ENCODE measurements at places on chromosomes 7 and 10.

DNA sequence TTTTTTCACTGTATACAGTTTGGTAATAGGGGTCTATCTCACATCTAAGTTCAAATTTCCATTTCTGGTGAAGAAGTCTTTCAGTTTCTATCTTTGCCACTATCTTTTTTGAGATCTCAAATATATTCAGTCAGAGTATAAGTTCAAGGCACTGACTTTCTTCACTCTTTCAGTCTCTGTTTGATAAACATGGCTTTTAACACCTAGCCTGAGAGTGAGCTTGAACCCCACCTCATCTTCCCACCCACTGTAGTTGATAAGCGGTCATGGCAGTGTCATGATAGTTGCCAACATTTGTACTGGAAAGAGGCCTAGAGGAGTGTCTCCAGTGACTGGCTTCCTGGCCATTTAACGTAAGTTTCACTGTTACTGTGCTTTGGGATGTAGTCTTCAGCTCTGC lies 41.2 kb upstream of the AGR3 start:
- DNase-seq = no peak

- no peak for DNase-seq
These were observed 105.3 kb downstream of the BMS1 start for GRCh38 chr10:42887734-42888503.

- DNase-seq = no peak
These were observed 110.7 kb downstream of the SEMA3A start for GRCh38 chr7:84083846-84084245.

- peak; percentile 86 for DNase-seq
These were observed 128.6 kb downstream of the OAT start for GRCh38 chr10:124289851-124290795.

DNA sequence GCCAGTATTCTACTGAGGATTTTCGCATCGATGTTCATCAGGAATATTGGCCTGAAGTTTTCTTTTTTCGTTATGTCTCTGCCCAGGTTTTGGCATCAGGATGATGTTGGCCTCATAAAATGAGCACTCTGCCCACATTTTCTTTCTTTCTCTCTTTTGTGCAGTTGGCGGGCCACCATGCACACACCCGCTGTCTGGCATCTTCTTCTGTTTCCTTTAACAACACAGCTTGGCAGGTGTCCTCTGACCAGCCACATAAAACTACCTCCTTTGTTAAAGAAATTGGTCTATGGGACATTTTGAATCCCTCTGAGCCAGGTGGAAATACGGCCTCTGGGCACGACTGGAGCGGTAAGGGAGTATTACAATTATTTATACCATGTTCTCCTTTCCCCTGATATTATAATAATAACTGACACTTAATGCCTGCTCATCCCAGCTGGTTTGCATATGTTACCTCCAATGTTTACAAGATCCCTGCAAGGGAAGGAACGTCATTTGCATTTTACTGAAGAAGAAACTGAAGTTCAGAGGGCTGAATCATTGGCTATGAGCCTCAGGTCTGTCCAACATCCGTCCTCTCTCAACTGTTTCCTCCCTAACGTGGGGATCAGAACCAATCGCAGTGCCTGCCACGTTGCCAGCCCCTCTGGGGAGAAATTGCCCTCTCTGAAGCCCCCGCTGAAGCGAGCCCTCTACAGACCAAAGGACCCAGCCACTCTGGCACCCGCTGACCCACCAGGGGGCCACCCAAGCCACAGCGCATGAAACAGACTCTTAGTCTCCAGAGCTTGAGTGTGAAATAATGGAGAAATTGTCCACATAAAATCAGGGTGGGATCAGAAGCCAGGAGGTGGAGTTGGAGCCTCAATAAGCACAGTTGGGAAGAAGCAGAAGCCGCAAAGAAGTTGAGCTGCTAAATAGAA lies 125.0 kb upstream of the FOXK1 start:
- no peak for DNase-seq

DNA sequence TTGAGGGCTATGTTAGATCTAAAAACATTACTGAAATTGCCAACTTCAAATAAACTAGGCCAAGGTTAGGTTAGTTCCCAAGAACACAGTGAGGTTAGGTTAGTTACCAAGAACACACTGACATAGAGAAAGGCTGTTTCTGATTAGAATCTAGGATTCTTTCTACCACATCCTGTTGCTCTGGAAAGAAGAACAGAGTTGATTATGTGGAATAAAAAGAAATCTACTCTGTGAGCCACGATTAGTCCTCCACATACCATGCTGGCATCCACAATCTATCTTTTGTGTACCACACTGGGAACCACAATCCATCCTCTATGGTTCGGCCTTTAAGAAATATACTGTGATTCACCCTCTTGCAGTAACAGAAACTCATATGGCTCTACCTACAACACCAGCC lies 91.4 kb downstream of the LRRTM3 start:
- no peak for DNase-seq

DNA sequence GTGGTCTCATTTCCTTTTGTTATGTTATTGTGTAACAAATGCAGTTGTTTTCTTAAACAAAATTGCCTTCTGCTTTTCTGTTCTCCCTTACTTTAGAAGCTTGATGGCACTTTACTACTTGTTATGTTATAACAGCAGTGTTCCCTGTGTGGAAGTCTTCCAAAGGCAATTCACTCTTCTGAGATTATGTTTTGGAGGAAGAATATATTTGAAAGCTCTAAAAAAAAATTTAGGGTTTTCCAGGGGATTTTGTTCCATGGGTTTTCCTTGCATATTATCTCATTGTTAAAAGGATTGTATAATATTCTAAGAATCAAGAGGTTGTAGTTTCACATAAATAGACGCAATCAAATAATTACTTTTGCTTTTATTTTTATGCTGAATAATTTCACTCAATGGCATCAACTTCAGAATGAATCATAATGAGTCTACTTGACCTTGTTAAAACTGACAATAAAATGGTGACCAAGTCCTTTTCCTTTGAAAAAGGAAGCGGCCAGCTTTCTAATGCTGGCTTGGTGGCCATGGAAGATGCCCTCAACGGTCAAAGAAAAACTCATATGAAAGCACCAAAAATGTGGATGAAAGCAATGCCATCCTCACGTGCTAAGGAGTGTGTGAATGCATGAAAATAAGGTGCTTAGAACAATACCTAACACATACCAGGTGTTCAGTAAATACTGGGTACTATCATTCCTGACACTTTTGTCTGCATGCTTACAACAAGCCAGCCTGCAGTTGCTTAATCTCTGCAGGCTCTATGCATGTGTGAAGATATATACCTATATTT lies 92.4 kb upstream of the KLF6 start:
- peak; percentile 96 for DNase-seq

DNA sequence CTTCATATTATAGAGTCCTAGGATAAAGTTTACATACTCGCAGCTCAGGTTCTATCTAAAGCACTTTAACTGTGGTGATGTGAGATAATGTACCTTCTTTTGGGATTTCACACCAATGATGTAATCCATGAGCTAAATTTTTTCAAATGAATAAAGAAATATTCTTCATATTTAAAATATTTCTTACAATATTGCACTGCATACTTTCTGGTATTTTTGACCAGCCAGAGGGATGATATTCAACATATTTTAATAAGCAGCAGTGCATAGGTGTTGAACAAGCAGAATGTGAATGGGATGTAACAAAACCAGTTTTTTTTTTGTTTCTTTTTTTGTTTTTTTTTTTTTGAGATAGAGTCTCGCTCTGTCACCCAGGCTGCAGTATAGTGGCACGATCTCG lies 73.2 kb upstream of the TRIM24 start:
- DNase-seq = no peak

GRCh38 chr7:91310830-91311460 lies 46.7 kb downstream of the FZD1 start:
- DNase-seq = no peak

- DNase-seq = no peak
These were observed 2.1 kb downstream of the CREB5 start for GRCh38 chr7:28414453-28414852.

DNA sequence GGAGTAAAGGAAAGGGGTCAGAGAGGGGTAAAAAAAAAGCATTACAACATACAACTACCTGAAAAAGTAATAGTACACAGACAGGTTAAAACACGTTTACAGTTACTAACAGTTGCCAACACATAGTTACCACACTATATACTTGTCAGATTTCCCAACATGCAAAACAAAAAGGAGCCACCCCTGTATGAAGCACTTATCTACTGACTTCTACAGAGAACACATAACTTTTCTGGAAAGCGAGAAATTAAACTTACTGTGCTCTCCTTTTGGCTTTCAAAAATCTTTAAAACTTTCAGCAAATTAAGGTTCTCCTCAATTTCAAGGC lies 2.1 kb downstream of the ABI1 start:
- peak; percentile 55 for DNase-seq

- DNase-seq = no peak
These were observed 219.5 kb upstream of the KCND2 start for GRCh38 chr7:120053390-120053961.

DNA sequence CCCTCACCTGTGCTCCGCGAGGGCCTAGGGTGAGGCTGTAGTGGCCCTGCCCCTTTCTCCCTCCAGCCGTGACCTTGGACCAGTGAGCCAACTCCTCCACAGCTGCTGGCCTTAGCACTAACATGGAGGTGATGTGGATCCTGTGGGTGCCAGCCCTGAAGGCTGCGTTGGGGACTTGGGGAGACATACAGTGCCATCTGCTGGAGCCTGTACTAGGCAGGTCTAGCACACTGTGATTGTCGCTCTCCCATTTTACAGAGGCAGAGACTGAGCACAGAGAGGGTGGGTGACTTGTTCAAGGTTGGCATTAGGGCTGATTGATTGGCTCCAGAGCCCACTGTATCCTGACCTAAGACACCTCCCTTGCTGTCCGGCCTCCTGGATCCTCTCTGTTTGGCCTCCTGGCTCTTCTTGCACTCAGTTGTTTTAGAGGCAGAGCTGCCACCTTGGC lies 37.6 kb downstream of the PRF1 start:
- DNase-seq = no peak

DNA sequence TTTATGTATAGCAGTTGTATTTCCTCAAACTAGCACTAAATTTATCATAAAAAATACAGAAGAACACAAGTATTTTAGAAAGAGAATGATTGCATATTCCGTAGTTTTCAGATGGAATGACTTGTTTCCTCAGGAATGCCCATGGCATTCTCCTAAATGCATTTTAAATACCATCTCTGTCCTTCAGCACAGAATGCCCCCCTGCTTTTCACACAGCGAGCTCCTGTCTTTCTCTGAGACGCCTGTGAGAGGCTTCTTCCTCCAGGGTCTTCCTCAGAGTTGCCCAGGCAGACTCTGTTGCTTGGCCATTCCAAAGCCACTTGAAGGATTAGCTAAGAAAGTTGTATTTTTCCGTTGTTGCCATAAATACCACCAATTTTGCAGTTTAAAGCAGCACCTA lies 10.1 kb downstream of the LANCL2 start:
- no peak for DNase-seq

GRCh38 chr7:137074391-137075030 lies 206.1 kb downstream of the CHRM2 start:
- DNase-seq = no peak

GRCh38 chr10:11684717-11685645 lies 57.2 kb upstream of the ECHDC3 start:
- DNase-seq = peak; percentile 81

- no peak for DNase-seq
These were observed 41.5 kb upstream of the SEMA3C start for GRCh38 chr7:80960244-80960795.

GRCh38 chr7:99379043-99379577 lies 4.6 kb downstream of the ARPC1B start:
- DNase-seq = peak; percentile 88

Measured in inflammatory macrophage treated with lipopolysaccharide for 1 hour (primary cell).